T1000 (cell line): ENCODE measurements at places on chromosomes 4 and X.
A peak's percentile ranks its signal among the peaks of the same experiment; 100 is the strongest.

- DNase-seq = no peak
These were observed 36.1 kb upstream of the DOCK11 start for GRCh38 chrX:118459494-118459893.

DNA sequence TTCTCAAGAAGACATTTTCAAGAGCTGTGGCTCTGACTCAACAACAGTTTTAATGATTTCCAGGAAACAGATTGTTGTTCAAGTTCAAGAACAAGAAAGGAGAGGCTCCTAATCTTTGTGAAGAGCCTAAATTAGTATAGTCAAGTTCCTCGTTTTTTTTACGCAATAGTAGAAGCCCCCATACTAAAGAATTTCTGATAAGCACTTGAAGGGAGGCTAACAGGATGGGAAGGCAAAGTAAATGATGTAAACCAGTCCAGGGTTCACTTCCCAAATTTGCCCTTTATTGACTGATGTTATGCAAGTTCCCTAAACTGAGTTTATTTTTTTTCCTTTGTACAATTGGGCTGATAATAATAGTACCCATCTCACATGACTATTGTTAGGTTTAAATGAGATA lies 178.2 kb downstream of the RTL9 start:
- DNase-seq = no peak

GRCh38 chrX:46882266-46882665 lies 30.0 kb upstream of the JADE3 start:
- DNase-seq = no peak

DNA sequence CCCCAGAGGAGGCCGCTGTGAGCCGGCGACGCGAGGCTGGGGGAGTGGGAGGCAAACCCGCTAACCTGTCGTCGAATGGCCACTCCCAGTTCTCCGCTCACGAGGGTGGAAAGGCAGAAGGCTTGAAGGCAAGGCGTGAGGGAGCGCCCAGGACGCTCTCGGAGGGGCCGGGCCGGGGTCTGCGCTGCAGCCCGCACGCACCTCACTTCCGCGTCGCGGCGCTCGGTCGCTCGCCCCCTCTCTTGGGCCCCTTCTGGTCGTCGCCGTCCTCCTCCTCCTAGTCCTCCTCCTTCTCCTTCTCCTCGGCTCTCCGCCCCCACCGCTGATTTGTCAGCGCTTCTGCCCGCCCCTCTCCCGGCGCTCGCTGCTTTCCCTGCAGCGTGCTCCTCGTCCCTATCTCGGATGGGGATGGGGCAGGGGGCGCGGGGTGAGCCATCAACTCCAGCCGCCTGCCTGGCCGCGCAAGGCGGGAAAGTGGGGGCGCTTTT lies at the start of gene SNCA:
Gene SNCA (minus strand): TSS at position 265 of the 488 bp plus-strand sequence. CDS start 1,494 bp downstream, outside the sequence.
- peak; percentile 48 for DNase-seq

GRCh38 chr4:97770222-97770621 lies 373.1 kb downstream of the STPG2 start:
- DNase-seq = no peak

- DNase-seq = no peak
These were observed 113.9 kb downstream of the NYX start for GRCh38 chrX:41561045-41561444.

DNA sequence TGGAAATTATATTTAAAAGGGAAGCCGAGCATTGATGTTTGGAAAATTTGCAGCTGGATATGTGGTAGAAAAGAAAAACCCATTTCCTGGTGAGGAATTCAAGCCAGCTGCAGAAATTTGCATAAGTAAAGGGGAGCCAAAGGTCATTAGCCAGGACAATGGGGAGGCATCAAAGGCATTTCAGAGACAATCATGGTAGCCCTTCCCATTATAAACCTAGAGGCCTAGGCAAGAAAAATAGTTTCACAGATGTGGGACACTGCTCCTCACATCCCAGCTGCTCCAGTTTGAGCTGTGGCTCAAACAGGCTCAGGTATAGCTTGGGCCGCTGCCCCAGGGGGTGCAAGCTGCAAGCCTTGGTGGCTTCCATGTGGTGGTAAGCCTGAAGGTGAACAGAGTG lies 35.8 kb downstream of the NAP1L3 start:
- no peak for DNase-seq

- no peak for DNase-seq
These were observed 204.6 kb upstream of the DIAPH2 start for GRCh38 chrX:96480081-96480480.

DNA sequence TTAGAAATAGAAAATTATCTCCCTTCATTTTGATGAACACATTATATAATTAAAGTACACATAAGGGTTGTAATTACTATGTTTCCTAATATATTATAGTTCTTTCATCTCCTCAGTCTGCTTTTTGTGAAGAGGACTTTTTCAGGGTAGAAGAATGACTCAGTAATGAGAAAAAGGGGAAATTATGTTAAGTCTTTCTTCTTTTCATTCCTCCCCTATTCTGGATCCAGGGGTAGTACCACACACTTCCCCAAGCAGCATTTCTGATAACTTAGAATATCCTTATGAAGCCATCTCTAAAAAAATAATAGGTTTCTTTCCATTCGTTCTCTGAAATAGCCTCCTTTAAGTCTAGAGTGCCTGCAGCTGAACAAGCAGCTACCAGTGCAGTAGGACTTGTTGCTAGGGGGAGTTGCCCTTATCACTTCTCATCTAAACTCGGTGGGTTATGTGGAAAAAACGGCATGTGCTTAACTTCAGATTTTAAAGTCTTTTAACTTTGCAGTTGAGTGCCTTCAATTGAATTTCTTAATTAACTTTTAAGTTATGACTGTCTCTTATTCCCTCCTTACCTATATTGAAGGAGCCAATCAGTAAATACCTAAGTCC lies 184.8 kb downstream of the ARHGAP24 start:
- no peak for DNase-seq

GRCh38 chrX:18537524-18537923 lies 112.1 kb downstream of the CDKL5 start:
- DNase-seq = no peak

GRCh38 chrX:63363788-63364187 lies 12.7 kb upstream of the SPIN4 start:
- DNase-seq = no peak

DNA sequence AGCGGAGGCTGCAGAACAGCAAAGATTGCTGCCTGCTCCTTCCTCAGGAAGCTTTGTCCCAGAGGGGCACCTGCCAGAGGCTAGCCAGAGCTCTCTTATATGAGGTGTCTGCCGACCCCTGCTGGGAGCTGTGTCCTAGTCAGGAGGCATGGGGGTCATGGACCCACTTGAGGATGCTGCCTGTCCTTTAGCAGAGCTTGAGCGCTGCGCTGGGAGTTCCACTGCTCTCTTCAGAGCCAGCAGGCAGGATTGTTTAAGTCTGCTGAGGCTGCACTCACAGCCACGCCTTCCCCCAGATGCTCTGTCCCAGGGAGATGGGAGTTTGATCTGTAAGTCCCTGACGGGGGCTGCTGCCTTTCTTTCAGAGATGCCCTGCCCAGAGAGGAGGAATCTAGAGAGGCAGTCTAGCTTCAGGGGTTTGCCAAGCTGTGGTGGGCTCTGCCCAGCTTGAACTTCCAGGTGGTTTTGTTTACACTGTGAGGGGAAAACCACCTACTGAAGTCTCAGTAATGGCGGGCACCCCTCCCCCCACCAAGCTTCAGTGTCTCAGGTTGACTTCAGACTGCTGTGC lies 10.9 kb downstream of the DCK start:
- DNase-seq = no peak

DNA sequence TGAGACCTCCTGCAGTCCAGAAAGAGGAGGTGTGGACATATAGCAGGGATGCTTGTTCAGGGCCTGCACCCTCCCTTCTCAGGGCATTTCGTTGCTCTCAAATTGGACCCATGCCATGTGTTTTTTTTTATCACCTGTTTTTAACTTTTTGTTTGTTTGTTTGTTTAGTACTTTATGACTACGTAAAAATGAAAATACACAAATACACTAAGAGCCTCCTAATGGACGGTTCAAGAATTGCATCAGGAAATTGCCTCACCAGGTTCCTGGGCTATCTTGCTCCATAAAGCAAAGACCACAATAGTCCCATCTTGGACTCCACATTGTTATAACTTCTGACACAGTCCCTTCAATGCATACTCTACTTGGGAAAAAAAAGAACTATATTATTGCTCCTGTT lies 1685.9 kb upstream of the TENM3 start:
- no peak for DNase-seq

- DNase-seq = no peak
These were observed 212.8 kb upstream of the PPARGC1A start for GRCh38 chr4:24102621-24103020.

DNA sequence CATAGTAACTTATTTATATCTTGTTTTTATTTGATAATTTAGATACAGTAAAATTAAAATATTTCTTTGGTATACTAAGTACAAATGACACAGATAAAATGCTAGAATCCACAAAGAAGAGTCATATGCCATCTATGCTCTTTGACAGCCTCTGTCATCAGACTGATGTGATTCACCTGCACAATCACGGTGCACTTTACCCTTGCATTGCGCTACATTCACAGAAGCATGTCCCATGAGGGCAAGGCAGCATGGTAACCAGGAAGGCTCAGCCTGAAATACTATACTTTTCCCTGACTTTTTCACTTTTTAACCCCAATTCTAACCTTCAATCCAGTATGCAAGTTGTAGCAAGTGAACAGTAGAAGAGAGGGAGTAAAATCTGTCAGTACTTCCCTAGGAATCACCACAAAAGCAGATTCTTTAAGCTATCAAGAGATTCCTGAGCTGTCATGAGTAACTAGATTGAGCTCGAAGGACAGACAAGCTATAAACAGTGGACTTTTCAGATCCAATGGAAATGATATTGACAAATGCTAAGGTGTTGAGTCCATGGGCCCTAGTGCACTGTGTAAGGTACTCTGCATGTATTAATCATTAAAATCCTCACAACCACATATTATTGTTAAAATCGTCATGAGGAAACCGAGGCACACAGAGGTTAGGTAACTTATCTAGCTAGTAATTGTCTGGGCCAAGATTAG lies 14.2 kb downstream of the SEC24D start:
- no peak for DNase-seq

- DNase-seq = no peak
These were observed 50.0 kb upstream of the FAM9C start for GRCh38 chrX:13094374-13094773.

DNA sequence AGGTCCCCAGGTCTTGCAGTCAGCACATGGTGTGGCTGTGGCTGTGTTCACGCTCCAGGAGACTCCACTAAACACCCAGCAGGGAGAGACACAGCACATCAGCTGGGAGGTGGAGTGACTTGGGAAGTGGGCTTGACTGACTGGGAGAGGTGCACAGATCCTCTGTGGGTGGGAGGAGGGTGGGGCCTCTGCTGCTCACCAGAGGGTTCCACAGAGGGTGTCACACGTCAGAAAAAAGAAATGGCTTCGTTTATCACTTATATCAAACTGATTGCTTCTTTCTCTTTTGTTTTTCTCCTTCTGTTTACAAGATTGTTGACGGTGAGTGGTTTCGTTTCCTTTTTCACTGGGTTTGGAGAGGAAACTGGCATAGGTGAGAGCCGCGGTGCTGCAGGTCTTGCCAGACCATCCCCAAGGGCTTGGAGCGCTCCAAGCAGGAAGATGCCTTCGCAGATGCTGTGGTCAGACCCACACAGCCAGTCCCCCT lies 24.8 kb upstream of the FAM193A start:
- DNase-seq = no peak

- no peak for DNase-seq
These were observed 181.5 kb downstream of the ZIC3 start for GRCh38 chrX:137747244-137748043.

DNA sequence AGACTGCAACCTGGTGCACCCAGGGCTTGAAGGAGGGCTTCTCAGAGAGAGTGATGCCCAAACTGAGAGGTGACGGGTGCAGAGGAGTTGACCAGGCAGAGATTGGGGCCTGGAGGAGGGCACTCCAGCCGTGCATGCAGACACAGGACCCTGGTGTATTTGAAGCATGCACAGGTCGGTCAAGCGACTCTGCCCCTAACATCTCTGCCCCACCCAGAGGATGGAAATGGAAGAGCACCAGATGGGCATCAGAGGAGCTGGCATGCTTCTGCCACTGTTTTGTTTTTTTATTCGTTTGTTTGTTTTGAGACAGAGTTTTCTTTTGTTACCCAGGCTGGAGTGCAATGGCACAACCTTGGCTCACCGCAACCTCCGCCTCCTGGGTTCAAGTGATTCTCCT lies 320.9 kb downstream of the EVC2 start:
- DNase-seq = no peak

GRCh38 chrX:3154386-3154975 lies 113.2 kb downstream of the ARSF start:
- DNase-seq = no peak

GRCh38 chr4:166846939-166847338 lies 387.4 kb downstream of the SPOCK3 start:
- DNase-seq = no peak

DNA sequence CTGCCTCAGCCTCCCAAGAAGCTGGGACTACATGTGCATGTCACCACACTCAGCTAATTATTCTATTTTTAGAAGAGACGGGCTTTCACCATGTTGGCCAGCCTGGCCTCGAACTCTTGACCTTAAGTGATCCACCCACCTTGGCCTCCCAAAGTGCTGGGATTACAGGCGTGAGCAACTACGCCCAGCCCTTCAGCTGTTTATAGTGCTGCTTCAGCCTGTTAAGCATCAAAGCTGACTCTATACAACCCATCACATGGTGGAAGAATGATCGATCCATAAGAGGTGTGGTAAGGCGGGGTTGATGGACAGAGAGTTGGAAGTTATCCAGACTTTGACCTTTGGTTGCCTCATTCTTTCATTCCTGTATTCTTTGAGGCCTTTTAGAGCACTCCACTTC lies 56.2 kb upstream of the RAPGEF2 start:
- DNase-seq = no peak

DNA sequence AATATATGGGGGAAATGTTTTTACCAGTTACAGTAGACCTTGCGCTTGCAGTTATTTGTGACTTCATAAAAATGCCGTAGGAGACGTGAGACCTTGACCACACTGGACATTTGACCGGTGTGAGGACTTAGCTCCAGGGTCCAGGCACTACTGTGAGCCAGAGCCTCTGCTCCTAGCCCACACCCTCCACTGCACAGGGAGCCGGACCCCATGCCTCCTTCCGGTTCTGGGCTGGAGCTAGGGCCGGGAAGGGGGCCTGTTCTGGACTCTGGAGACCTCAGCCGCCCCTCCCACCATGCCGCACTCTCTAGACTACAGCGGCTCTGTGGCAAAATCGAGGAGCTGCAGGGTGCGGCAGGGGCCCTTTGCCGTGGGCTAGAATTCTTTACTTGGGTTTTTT lies 5.3 kb downstream of the PCGF3 start:
- DNase-seq = no peak

DNA sequence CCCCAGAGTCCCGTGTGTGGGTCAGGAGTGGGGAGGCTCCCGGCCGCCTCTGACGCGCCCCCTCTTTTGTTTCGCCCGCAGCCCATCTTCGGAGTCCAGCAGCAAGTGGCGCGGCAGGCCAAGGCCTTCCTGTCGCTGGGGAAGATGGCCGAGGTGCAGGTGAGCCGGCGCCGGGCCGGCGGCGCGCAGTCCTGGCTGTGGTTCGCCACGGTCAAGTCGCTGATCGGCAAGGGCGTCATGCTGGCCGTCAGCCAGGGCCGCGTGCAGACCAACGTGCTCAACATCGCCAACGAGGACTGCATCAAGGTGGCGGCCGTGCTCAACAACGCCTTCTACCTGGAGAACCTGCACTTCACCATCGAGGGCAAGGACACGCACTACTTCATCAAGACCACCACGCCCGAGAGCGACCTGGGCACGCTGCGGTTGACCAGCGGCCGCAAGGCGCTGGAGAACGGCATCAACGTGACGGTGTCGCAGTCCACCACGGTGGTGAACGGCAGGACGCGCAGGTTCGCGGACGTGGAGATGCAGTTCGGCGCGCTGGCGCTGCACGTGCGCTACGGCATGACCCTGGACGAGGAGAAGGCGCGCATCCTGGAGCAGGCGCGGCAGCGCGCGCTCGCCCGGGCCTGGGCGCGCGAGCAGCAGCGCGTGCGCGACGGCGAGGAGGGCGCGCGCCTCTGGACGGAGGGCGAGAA lies 117.5 kb downstream of the DCTD start:
- DNase-seq = no peak
